ENCODE measurements at places on chromosomes 2 and 18. TPM values are rescaled to one million over a fixed set of nuclear protein-coding genes. Genes with fewer than 3 reads are reported as not detected.

The DNAH6 gene
- polyA plus RNA-seq = 3.6 TPM

The C1D gene
- 44.9 TPM for polyA plus RNA-seq

The PRSS56 gene
- not detected for polyA plus RNA-seq

The RTTN gene
- 25.8 TPM for polyA plus RNA-seq

The G6PC2 gene
- polyA plus RNA-seq = 0.08 TPM

The SH3RF3 gene
- polyA plus RNA-seq = 4.0 TPM

The RFTN2 gene
- polyA plus RNA-seq = 19.0 TPM
